Hematopoietic multipotent progenitor cell treated with erythropoietin and hydrocortisone succinate and interleukin-3 and kit ligand, for 4 days (in vitro differentiated cells): ENCODE measurements at places on chromosomes 11 and 22.
A peak's percentile ranks its signal among the peaks of the same experiment; 100 is the strongest.

DNA sequence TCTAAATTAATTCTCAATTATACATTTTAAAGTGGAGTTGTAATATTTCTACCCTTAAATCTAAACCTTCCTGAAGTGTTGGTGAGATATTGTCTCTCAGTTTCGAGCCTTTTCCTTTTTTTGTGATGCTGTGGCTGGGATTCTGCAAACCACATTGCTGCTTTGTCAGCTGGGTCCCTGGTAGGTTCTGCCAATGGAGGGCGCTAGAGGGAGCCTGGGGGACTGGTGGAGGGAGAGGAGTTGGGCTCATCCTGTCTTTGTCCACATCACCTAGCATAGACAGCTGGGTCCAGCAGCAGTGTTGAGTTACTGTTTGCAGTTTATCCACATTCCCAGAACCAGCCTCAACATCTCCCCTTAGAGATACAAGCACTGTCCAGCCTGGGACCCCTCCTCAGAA is 41.0 kb downstream of the TRAF6 start:
- DNase-seq: peak; percentile 32

- DNase-seq: no peak
These were observed 405.7 kb downstream of the BUD13 start for GRCh38 chr11:116366980-116367645.

- no peak for DNase-seq
These were observed 1163.1 kb downstream of the BRD1 start for GRCh38 chr22:48664586-48664985.

GRCh38 chr11:73196576-73196975 is 21.5 kb upstream of the P2RY2 start:
- DNase-seq: no peak

- no peak for DNase-seq
These were observed 13.3 kb upstream of the CABP7 start for GRCh38 chr22:29706486-29706885.

DNA sequence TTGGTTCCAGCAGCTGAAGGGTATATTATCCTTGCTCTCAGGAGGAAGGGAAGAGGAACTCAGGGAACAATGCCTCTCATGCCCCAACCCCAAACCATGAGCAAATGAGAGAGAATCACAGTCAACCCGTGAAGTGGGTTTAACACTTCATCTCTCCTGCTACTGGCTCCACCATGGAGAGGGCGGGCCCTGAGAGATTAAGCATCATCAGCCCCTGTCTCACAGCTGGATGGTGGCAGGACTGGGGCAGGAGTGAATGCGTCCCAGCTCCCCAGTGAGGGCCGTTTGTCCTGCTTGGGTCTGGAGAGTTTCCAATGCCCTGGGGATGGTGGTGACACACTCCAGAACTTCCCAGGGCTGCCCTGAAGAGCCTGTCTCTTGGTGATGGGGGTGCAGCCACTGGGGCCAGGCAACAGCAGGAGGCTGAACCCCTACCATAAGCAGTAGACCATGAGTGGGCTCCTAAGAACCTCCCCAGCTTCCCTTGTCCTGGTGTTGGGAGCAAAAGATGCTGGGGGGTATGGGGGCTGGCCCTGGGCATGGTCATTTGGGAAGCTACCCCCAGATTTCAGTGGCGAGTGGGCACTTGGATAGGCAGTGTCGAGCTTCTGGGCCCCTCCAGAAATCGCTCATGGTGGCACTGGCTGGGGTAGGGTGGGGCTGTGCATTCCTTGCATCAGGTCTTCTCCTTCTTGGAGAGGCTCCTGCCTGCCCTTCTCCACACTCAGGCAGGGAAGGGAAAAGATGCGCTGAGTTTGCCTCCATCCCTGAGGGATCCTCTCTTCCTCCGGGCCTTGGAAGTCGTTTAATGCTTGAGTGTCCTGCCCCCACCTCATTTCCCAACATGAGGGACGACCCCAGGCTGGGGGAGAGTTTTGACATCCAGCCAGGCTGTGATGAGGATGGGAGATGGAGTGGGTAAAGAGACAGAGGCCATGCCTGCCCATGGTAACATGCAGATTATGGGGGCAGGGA is 157.5 kb downstream of the ST3GAL4 start:
- no peak for DNase-seq

- no peak for DNase-seq
These were observed 152.0 kb downstream of the LRRC4C start for GRCh38 chr11:41307296-41308080.

DNA sequence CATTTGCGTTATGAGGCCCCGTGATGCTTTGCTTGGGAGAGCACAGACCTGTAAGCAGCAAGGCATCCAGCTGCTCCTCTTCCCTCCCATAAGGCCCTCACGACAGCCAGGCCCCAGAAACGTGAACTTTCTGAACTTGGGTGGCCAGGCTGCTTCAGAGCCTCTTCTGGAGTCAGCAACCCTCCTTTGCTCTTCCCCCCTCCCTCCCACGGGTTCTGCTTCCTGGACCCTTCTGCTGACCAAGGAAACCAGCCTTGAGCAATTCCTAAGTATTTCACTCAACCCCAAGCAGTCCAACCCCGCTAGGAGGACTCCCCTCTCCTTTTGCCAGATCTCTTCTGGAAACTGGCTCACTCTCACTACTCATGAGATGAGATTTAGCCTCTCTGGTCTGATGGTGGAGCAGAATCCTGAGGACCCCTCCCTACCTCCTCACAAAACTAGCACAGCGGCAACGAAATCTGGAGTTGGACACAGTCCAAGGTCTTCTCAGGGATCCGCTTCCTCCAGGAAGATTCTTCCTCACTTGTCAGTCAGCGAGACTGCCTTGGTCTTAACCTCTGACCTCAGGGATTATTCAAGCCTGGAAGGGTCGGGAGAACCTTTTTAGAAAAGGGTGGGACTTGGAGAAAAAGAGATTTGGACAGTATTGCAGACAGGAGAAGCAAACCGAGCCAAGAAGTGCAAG is 86.2 kb downstream of the UBASH3B start:
- DNase-seq: no peak

- no peak for DNase-seq
These were observed 2.8 kb downstream of the NUDT8 start for GRCh38 chr11:67626970-67627369.

DNA sequence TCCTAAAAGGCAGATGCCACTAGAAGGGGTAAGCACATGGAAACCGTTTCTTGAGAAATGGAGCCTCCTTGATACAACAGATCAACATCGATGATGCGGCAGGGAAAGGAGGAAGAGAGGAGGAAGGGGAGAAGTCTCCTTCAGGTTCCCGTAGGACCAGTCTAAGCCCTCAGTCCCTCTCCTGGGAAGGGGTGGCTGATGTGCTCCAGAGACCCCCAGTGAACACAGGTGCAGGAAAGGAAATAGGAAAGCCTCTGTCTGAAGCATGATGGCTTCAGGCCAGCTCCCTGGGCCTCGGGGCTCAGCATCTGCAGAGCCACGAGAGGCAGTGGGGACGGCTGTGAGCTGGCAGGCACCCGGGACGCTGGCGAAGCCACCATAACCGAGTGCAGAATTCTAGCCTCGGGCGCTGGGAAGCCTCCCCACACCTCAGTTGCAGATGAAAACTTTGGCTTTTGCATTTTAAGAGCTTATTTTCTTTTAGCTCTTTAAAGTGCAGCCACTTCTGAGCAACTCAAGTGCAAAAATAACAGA is 1.8 kb downstream of the SPATA19 start:
- DNase-seq: no peak

GRCh38 chr11:65078151-65078550 is 5.7 kb downstream of the CDCA5 start:
- DNase-seq: peak; percentile 80

GRCh38 chr11:95638501-95638900 is 151.1 kb downstream of the FAM76B start:
- no peak for DNase-seq

DNA sequence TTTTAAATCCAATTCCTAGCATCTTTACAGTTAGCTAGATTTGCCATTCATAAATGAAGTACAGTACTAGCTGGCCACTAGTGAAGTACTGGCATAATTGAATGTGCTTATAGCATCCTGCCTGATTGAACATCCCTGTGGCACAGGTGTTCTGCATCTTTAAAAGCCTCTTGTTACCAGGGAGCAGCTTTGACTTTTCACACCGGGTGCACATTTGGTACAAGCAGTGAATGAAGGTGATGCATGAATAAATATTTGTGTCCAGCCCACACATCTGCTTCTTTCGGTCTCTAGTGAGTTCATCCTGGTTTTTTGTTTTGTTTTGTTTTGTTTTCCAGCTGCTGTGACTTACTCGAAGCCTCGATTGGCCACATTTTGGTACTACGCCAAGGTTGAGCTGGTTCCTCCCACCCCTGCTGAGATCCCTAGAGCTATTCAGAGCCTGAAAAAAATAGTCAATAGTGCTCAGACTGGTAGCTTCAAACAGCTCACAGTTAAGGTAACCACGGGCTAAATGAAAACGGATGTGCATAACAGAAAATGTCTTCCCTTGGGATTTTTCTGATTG is 5.3 kb downstream of the ATP5MG start:
- no peak for DNase-seq

GRCh38 chr22:36875741-36876140 is 14.9 kb downstream of the NCF4 start:
- DNase-seq: no peak

DNA sequence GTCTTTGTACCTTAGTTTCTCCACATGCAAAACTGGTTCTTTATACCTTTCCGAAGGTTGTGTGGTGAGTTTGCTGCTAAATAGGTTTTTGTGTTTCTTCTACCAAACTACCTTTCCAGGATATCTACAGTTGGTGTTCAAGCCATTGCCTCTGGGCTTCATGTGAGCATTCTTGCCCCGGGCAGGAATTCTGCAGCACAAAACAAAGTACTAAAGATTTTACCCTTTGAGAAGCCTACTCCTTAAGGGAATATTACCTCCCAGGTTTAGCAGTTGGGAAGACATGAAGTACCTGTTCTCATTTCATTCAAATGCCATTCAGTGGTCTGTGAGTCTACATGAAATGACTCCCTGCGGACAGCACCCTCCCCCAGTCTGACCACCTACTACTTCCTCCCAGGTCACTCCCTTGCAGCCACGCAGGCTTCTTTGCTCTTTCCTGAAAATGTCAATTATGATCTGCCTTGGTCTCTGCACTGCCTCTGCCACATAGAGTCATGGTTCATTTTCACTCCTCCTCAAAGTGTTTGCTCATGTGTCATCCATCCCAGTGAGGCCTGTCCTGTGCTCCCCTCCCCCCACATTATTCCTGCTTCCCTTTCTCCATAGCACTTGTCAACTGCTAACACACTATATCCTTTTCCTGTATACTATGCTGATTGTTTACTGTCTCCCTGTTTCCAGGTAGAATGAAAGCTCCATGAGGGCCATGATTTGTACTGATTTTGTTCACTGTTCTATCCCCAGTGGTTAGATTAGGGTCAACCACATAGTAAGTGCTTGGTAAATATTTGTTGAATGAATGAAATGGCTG is 36.9 kb downstream of the PACS1 start:
- no peak for DNase-seq

GRCh38 chr11:17991783-17992433 is 20.9 kb downstream of the SERGEF start:
- DNase-seq: peak; percentile 84
